ENCODE measurements at places on chromosomes 2 and 18. TPM values are rescaled to one million over a fixed set of nuclear protein-coding genes. Genes with fewer than 3 reads are reported as not detected.

The FAP gene
- total RNA-seq, result 1.5 TPM

The GCG gene
- total RNA-seq, result not detected

The UGT1A8 gene
- not detected for total RNA-seq

The GULP1 gene
- total RNA-seq, result 12.5 TPM

The HSPD1 gene
- total RNA-seq, result 102 TPM

The INHA gene
- not detected for total RNA-seq

The CIDEA gene
- total RNA-seq, result not detected

The UGT1A9 gene
- total RNA-seq, result not detected

- H3K4me1 ChIP-seq, result no peaks in the 10 kb centered on the region
- no peak overlapping the region for H3K4me3 ChIP-seq
- H3K36me3 ChIP-seq, result no peaks in the 10 kb centered on the region
Observed at GRCh38 chr2:199535445-199536177, 77.9 kb upstream of the SATB2 start.

GRCh38 chr18:23316988-23317387 lies 136.1 kb upstream of the RIOK3 start:
- no peak for DNase-seq
- no peak overlapping the region for H3K27ac ChIP-seq
- no peaks in the 10 kb centered on the region for H3K27me3 ChIP-seq
- H3K4me1 ChIP-seq, result peaks cover 7% of the 10 kb centered on the region

GRCh38 chr2:113225263-113226259 lies 51.8 kb downstream of the PSD4 start:
- H3K36me3 ChIP-seq, result no peaks in the 10 kb centered on the region
- peaks cover 7% of the 10 kb centered on the region for H3K4me1 ChIP-seq
- H3K4me3 ChIP-seq, result no peak overlapping the region
- no peaks in the 10 kb centered on the region for H3K27me3 ChIP-seq
- no peak overlapping the region for H3K27ac ChIP-seq

DNA sequence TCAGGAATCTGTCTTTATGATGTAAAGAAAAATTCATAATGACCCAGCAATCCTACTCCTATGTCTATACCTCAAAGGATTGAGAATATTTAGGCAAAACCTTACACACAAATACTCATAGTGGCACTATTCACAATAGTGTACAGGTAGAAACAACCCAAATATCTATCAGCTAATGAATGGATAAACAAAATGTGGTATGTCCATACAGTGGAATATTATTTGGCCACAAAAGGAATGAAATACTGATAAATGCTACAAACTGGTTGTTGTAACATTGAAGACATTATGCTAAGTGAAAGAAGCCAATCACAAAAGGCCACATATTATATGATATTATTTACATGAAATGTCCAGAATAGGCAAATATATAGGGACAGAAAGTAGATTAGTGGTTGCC lies 24.7 kb downstream of the PDK1 start:
- H3K27me3 ChIP-seq, result no peaks in the 10 kb centered on the region
- no peak for DNase-seq
- H3K36me3 ChIP-seq, result peaks cover 3% of the 10 kb centered on the region
- H3K27ac ChIP-seq, result no peak overlapping the region
- no peaks in the 10 kb centered on the region for H3K4me1 ChIP-seq

GRCh38 chr18:69246027-69246426 lies 154.7 kb upstream of the DOK6 start:
- no peaks in the 10 kb centered on the region for H3K36me3 ChIP-seq
- H3K27me3 ChIP-seq, result no peaks in the 10 kb centered on the region
- no peak for DNase-seq
- no peak overlapping the region for H3K4me3 ChIP-seq
- no peaks in the 10 kb centered on the region for H3K4me1 ChIP-seq

DNA sequence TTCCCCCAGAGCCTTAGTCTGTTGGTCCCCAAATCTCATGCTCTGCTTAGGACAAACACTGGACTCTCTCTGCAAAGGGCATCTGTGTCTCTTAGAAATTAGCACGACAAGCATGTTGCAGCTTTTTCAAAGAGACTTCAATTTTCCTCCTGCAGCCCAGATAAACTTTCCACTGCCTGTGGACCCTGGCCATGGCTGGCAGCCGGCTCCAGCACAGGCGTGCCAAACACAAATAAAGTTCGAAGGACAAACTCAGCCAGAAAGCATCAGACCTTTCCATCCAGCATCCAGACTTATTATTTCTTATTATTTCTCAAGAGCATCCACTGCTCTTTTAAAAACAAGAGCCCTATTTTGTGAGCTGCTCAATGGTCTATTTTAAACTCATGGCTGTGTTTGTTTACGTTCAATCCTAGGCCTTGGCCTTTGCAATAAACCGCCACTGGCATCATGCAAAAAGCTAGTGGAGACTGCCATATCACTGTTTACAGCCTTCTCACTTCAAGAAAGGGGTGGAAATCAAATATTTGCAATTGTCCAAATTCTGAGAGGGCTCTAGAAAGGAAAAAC lies 300.8 kb downstream of the BCL11A start:
- DNase-seq, result peak; percentile 38
- H3K4me3 ChIP-seq, result no peak overlapping the region
- no peaks in the 10 kb centered on the region for H3K4me1 ChIP-seq
- no peaks in the 10 kb centered on the region for H3K27me3 ChIP-seq
- H3K27ac ChIP-seq, result no peak overlapping the region

DNA sequence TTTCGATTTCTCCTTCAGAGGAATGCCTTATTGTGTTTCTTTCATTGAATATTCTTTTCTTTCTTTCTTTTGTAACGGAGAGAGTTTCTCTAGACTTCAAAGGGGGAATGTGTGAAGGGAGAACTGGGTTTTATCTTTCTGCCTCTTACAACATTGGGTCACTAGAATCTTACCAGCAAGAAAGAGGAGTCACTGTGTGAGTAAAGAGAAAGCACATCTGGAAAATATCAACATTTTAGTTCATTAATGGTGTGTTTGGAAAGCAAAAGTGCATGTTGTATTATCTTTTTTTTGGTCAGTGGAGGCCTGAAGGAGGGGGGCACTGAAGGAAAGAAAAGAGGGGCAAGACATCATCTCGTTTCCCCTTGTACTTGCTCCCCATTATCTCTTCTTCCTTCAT lies 86.6 kb upstream of the THOC1 start:
- no peak overlapping the region for H3K4me3 ChIP-seq
- H3K27me3 ChIP-seq, result no peaks in the 10 kb centered on the region
- H3K36me3 ChIP-seq, result no peaks in the 10 kb centered on the region
- H3K27ac ChIP-seq, result no peak overlapping the region

- no peak overlapping the region for H3K4me3 ChIP-seq
- no peaks in the 10 kb centered on the region for H3K4me1 ChIP-seq
- no peak for DNase-seq
- no peak overlapping the region for H3K27ac ChIP-seq
- H3K36me3 ChIP-seq, result no peaks in the 10 kb centered on the region
Observed at GRCh38 chr2:39787950-39788349, 8.9 kb upstream of the THUMPD2 start.

DNA sequence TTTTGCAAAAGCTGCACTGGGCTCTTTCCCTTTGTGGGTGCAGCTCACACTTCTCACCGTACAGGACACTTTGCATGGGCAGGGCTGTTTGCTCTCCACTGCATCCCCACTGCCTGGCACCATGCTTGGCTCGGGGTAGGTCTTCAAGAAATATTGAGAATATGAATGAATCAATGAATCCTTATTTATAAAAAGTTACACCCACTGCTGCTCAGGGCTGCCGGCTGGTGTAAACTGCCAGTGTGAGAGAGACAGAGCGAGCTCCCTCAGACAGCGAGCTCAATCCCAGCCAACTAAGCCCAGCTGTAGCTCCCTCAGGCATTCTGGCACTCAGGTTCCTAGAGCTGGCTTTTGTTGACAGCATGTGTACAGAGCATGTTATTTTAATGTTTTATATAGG lies 3.4 kb downstream of the TMEM185B start:
- H3K4me1 ChIP-seq, result peaks cover 30% of the 10 kb centered on the region
- H3K27ac ChIP-seq, result no peak overlapping the region
- no peak for DNase-seq
- H3K4me3 ChIP-seq, result no peak overlapping the region
- no peaks in the 10 kb centered on the region for H3K27me3 ChIP-seq

- DNase-seq, result no peak
- H3K36me3 ChIP-seq, result no peaks in the 10 kb centered on the region
- H3K4me1 ChIP-seq, result no peaks in the 10 kb centered on the region
- no peak overlapping the region for H3K4me3 ChIP-seq
Observed at GRCh38 chr2:137333386-137334165, 568.2 kb downstream of the THSD7B start.

- peaks cover 7% of the 10 kb centered on the region for H3K4me1 ChIP-seq
- no peak overlapping the region for H3K4me3 ChIP-seq
- DNase-seq, result no peak
Observed at GRCh38 chr2:176464886-176465564, 195.8 kb downstream of the MTX2 start.

DNA sequence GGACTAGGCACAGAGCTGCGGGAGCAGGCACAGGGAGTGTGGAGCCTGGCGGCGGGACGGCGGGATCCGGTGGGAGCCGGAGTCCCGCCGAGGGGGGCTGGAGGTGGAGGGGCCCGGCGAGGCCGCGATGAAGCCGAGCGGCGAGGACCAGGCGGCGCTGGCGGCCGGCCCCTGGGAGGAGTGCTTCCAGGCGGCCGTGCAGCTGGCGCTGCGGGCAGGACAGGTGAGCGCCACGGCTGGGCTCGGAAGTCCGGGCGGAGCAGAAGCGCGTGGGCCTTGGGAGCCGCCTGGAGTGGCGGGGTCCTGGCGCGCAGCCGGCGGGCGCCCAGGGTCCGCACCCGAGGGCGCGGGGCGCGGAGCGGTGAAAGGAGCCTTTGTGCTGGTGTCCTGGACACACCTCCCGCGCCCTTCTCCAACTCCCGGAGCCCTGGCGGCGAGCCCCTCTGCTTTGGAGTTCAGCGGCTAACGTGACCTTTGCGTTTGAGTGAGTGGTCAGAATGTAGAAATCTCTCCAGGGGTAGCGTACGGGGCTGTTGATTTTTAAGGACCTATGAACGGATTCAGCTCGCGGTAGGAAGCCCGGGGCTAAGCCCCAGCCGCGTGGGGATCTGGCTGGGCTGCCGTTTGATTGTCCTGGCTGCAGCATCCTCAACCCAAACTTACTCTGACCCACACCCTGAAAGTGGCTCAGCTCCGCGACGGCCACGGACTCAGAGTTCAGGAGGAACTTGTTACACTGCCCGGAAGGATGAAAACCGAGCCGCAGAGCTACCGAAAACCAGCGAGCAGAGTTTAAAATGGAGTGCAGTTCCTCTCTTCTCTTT lies 448 bp downstream of the IMPA2 start:
- no peaks in the 10 kb centered on the region for H3K36me3 ChIP-seq
- no peak for DNase-seq
- peak overlapping the region; percentile 69 for H3K4me3 ChIP-seq
- no peaks in the 10 kb centered on the region for H3K27me3 ChIP-seq
- H3K4me1 ChIP-seq, result peaks cover 34% of the 10 kb centered on the region

DNA sequence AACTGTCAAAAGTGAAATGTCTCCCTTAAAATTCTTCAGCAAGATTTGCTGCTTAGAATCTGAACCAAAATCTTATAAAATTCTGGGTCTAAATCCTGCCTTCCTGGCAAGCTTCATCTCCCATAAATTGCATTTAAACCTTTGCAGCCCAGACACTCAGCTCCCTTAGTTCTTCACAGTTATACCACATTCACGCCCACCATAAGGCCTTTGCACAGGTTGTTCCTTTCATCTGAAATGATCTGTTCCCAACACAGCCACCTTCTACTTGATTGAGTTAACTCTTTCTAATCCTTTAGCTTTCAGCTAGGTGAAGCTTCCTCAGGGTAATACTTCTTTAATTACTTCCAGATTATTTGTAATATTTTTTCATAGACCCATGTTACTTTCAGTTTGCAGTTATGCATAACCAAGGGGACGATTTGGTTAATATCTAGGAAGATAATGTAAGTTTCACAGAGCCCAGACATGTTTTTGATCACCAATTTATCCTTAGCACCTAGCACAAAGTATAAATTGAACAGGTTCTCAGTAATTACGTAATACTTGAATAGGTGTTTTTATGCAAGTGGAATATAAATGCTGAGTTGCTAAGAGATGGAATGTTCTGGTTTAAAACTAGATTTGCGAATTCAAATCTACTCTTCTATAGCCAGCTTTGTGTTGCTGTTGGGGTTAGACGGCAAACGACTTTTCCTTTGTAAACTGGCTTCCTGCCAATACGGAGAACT lies 779.7 kb upstream of the PKDCC start:
- H3K27ac ChIP-seq, result no peak overlapping the region
- H3K4me1 ChIP-seq, result no peaks in the 10 kb centered on the region
- H3K27me3 ChIP-seq, result no peaks in the 10 kb centered on the region

- no peak overlapping the region for H3K4me3 ChIP-seq
- no peak for DNase-seq
- H3K27ac ChIP-seq, result no peak overlapping the region
- no peaks in the 10 kb centered on the region for H3K4me1 ChIP-seq
Observed at GRCh38 chr2:170481201-170481600, 233.9 kb upstream of the SP5 start.

GRCh38 chr18:47944972-47945852 lies 14.8 kb upstream of the SMAD2 start:
- no peak overlapping the region for H3K4me3 ChIP-seq
- DNase-seq, result no peak
- no peaks in the 10 kb centered on the region for H3K4me1 ChIP-seq
- no peak overlapping the region for H3K27ac ChIP-seq
- H3K36me3 ChIP-seq, result no peaks in the 10 kb centered on the region
- no peaks in the 10 kb centered on the region for H3K27me3 ChIP-seq

- DNase-seq, result no peak
- no peaks in the 10 kb centered on the region for H3K27me3 ChIP-seq
- no peaks in the 10 kb centered on the region for H3K36me3 ChIP-seq
- H3K4me1 ChIP-seq, result no peaks in the 10 kb centered on the region
Observed at GRCh38 chr18:61531891-61532290, 198.7 kb downstream of the CDH20 start.

GRCh38 chr2:101223814-101224231 lies 28.9 kb upstream of the CNOT11 start:
- H3K27ac ChIP-seq, result no peak overlapping the region
- no peak overlapping the region for H3K4me3 ChIP-seq
- DNase-seq, result no peak
- no peaks in the 10 kb centered on the region for H3K27me3 ChIP-seq

- no peak overlapping the region for H3K4me3 ChIP-seq
- no peaks in the 10 kb centered on the region for H3K27me3 ChIP-seq
- DNase-seq, result no peak
Observed at GRCh38 chr2:107320881-107321280, 434.9 kb upstream of the ST6GAL2 start.

All from upper lobe of left lung (tissue), 6 donors.